Urinary bladder (tissue), 4 donors: ENCODE measurements at places on chromosomes 16 and 17. TPM values are rescaled to one million over a fixed set of nuclear protein-coding genes. Genes with fewer than 3 reads are reported as not detected.

DNA sequence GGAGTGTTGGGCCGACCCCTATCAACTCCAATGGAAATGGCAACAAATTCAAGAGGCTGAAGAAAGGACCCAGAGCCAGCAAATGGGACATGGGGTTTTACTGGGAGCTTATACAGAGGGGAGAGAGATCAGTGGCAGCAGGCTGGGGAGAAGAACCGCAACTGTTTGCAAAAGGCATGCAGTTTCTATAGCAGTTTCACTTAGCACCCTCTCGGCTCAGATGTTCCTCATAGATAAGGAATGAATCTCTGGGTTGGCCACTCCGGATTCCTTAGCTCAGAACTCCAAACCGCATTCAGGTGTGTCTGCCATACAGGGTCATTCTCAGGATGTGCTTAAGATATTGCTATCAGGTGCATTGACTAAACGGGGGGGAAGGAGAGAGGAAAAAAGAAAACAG, 71.1 kb upstream of the RPL38 start:
- no peak for DNase-seq

Gene NKD1
- 6.2 TPM for total RNA-seq

Gene KRT36
- not detected for total RNA-seq

DNA sequence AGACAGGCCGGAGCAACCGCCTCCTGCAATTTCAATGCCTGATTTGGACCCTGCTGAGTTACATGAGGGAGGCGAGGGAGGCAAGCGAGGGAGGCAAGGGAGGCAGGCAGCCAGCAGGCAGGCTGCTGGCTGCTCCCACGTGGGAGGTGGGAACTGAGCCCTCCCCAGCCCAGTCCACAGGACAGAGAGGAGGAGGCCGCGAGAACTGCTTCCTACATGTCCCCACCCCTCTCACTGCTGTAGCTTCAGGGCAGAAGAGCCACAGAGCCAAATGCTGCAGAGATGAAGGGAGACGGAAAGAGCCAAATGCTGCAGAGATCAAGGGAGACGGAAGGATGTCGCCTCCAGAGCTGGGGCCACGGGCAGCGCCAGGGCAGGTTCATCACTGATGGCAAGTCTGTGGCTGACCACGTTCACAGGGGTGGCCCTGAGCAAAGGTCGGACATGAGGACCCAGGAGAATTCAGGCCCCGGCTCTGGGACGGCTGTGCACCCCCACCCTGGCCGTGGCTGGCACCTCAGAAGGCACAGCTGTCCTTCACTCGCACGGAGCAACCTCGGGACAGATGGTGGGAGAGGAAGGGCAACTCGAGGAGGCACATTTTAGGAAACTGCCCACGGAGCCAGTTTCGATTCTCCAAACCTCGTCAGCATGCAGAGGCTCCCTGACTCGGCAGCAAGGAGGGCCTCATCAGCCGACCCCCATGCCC, 21.5 kb downstream of the RPH3AL start:
- DNase-seq, result no peak

DNA sequence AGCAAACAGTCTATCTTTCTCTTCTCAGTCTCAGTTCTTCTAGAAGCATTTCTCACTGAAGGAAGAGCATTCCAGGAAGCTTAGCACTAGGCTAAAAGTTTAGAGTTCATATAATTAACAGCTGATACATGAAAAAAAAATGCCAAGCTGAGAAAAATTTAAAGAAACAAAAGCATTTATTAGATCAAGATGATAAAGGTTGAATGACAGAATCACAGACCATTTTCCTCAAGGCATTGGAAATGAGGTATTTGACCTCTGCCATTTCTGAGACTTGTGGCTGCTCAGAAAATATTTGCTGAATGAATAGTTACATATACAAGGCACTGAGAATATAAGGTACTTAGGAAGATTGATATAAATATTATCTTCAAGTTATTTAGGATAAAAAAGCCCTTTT, 901.6 kb upstream of the GOT2 start:
- DNase-seq, result no peak

DNA sequence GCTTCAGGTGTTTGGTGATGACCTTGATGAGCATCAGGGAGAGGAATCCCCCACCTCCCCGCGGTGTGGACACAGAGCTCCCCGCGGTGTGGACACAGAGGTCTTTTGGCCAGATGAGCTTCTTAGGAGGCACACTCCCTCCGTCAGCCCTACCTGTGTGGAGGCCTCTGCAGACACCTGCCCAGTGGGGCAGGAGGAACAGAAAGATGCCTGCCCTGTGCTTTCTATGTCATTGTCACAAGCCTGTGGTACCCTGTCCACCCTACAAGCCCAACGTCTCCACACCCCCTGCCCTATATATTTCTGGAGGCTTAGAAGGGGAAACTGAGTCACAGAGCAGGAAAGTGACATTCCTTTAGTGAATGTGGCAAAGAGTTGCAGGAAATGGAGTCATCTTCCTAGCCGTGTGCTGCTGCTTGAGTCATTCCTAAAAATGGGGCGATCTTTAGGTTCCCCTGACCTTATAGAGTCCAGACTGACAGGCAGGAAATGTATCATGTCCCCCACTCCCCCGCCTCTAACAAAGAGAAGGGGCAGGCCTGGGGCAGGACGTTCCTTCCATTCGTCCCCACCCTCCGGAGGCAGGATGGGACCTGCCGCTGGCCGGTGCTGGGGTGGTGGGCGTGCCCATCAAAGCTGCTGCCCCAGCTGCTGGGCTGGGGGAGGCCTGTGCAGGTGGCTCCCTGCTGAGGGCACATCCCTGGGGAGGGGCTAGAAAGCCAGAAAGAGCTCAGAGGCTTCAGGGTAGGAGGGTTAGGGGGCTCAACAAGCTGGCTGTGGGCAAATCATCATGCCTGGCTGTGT, 1.0 kb upstream of the C16orf74 start:
- DNase-seq, result no peak

GRCh38 chr16:22012241-22012640, 4.3 kb downstream of the MOSMO start:
- no peak for DNase-seq

Gene CCL5
- total RNA-seq, result 0.58 TPM

Gene PTGES3L
- 6.8 TPM for total RNA-seq

DNA sequence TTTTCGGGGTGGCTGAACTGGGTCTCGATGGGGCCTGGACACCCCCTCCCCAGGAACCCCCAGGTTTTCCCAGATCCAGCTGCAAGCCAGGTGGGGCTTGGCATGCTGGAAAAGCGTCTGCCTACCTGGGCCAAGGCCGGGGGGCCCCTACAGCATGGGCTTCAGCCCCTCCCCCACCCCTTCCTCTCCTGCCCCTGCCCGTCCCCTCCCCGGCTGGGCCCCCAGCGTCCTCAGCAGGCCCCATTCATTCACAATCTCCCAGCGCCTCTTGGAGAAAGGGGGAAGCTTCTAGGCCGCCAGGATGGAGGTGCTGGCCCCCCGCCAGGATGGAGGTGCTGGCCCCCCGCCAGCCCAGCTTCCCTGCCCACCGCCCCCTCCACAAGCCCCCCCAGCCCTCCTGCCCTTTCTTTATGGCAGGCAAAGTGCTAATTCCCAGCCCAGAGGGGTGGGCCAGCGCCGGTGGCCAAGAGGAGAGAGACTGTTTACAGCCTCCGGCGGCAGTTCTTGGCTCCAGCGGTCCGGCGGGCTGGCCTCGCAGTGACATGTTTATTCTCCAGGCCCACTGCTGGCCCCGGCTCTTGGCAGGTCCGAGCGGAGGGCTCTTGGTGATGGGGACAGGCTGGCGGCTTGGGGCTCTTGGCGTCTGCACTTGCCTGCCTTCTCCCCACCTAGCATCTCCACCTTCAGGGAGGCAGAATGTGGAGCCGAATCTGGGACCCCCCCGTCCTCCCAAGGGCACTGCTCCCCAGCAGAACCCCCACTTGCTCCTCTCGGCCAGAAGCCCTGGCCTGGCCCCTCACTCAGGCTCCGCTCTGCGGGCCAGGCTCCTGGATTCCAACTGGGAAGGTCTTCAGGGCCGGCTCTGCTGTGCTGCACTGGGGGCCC, 94.4 kb upstream of the CIBAR2 start:
- DNase-seq, result peak; percentile 74

GRCh38 chr16:14505846-14506245, 124.2 kb downstream of the PARN start:
- DNase-seq, result no peak

GRCh38 chr16:68079626-68080344, 5.4 kb upstream of the NFATC3 start:
- DNase-seq, result no peak

GRCh38 chr17:55450232-55450825, 28.7 kb upstream of the MMD start:
- no peak for DNase-seq

DNA sequence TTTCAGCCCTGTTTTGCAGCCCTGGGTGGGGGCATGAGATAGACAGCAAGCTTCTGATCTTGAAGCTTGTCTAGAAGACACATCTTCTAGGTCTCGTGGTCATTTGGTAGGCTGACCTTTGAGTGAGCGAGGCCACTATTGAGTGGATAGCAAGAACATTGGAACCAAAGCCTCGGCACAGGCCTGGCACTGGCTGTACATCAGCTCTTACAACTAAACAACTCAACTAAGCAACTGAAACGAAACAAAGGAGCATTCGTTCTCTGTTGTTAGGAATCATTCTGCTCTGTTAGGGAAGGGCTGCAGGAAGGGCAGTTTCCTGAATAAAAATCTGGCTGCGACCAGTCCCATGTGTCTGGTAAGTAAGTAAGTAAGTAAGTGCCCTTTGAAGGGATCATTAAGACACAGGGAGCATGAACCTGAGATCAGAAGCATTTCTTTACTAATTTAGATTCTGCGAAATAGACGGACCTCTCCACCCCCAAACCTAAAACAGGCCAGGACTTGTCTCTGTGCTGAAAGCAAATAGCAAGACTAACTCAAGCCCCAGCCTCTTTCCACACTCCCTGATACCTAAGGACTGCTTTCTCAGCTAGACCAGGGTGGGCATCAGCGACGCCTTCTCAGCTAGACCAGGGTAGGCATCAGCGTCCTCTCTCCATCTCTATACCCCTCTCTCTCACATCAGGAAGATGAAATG, 22.7 kb downstream of the CYB561 start:
- DNase-seq, result no peak

Gene OSGIN1
- 0.21 TPM for total RNA-seq

GRCh38 chr17:4569591-4569990, 9.2 kb upstream of the GGT6 start:
- no peak for DNase-seq

GRCh38 chr16:66278111-66278531, 88.4 kb upstream of the CDH5 start:
- DNase-seq, result no peak

- DNase-seq, result no peak
These were observed 25.6 kb downstream of the PIEZO1 start for GRCh38 chr16:88759245-88759975.

DNA sequence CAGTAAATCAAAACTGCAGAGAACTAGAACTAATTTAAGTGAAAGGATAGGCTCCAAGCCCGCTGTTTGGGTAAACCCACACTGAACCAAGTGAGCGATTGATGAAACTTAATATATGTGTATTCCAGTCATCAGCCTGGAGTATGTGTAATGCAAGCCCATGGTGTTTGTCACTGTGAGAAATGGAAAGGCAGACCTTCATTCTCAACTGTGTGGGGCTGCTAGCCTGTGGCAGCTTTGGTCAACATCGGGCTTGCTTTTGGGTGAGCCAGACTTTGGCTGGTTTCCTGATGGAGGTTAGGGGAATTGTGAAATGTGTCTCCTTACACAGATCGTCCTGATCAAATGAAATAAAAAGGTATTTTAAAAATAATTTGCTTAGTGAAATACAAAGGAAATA, 279.9 kb downstream of the IRX3 start:
- no peak for DNase-seq
